ENCODE measurements at places on chromosomes 13 and 19.

- DNase-seq, result no peak
These were observed 1271.1 kb upstream of the PRR20A start for GRCh38 chr13:55869648-55870047.

GRCh38 chr19:27824108-27824507 lies 1388.8 kb downstream of the UQCRFS1 start:
- DNase-seq, result no peak

DNA sequence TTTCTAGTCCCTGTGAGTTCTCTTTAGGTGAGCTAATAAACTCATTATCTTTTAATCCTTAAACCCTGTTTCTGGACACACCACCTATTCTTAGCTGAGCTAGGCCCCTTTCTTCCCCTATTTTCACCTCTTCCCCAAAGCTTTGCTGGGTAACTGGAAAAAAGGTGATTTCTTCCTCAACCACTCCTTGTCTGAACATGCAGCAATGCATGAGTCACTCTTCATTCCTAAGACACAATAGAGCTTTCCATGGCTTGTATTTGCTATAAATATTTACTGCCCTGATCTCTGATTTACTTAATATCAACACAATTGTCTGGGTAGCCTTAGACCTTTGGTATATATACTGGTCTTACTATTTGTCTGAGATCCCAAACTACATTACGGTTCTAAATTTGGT lies 370.9 kb downstream of the KLF5 start:
- peak; percentile 8 for DNase-seq

- no peak for DNase-seq
These were observed 19.8 kb upstream of the RASA3 start for GRCh38 chr13:114152285-114152645.

DNA sequence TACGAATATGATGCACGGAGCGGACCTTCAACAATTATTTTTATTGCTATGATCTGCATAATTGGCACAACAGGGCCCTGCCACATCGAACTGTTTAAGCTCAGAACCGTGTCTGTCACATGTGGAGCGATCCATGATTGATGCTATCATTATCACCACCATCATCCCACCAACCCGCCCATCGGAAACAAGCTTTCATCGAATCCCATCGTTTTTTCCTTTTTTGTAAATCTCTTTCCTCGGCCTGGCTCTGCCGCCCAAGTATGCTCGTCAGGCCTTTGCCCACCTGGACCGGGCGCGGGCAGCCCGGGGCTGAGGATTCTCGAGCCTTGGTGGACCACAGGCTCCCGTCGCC lies 533 bp upstream of the DCAF15 start:
- DNase-seq, result no peak

GRCh38 chr13:99442273-99442895 lies 58.9 kb upstream of the TM9SF2 start:
- peak; percentile 35 for DNase-seq

- DNase-seq, result no peak
These were observed 56.5 kb downstream of the KCTD12 start for GRCh38 chr13:76829572-76830327.

DNA sequence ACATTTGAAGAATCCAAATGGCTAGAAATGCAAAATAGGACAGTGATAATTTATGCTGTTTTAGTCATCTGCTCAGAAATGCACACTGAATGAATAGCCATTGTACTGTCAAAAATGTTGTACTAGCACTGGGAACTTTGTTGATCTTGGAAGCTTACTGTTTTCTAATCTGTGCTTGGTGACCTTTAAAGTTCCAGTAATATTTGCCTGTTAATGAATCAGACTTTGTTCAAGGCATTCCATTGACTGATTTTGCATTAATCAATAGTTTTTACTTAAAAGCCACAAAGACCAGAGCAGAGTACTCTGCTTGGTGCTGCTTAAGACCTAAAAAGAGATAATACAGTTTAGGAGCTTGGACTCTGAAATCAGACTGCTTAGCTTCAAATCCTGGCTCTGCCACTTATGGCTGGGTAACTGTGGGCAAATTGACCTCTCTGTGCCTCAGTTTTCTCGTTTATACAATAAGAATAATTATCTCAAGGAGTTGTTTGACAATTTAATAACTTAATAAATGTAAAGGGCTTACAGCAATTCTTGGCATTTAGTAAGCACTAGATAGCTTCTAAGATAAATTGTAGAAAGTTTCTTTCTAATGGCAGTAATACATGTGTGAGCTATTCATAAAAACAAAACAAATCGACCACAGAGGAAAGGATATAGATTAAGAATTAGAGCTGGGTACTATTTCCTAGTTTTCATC lies 4.6 kb upstream of the SLAIN1 start:
- no peak for DNase-seq

Measured in fibroblast of skin of right biceps (primary cell).